ENCODE measurements at places on chromosomes 13 and 19.
A peak's percentile ranks its signal among the peaks of the same experiment; 100 is the strongest.

DNA sequence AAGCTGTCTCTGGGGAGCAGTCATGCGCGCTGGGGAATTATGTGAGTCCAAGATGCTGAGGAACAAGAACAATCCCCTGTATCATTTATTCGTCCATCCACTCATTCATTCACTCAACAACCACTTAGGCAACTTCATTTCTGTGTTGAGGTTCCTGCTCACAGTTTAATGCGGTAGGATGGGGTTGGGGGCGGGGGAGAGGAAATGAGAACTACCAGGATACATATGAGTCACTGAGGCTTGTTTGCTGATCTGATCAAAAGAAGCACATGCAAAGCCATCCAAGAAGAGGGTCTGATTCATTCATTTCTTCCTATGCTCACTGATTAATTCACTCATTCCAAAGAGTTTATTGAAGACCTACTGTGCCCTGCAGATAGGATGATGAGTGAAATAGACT, 20.9 kb downstream of the ZNF536 start:
- no peak for DNase-seq

GRCh38 chr13:50512474-50513299, 330.8 kb downstream of the DLEU7 start:
- peak; percentile 38 for DNase-seq

DNA sequence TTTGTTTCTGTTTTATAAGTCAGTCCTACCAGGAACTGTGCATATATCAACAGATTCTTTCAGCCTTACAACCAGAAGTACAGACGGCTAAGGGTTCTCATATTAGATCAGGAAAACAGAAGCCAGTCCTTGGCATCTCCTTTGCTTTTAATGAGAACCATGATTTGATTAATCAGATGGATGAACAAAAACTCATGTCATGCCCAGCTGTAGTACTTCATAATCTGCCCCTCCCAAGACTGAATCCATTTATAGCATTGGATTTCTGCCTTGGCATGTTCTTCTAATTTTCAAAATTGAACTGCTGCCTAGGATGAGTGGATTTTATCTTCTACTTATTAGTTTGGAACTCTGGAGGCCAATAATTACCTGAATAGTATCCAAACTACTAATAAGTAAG, 617.2 kb downstream of the SLITRK5 start:
- DNase-seq, result no peak

DNA sequence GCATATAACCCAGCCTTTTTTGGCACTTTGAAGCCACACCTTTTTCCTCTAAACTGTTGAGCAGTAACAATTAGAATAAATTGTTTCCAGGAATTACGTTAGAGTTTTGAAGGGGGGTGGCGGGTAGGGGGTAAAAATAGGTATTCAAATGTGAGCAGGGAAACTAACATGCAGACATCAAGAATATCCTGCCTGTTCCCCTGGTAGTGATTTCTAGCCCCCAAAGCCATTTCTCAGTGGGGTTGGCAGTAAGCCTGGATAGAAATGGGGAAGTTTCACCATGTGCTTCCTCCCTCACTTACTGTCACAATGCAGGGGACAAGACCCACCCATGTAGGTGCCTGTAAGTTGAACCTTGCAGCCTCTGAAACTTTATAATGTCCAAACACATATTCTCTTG, 3.8 kb downstream of the DOCK9 start:
- DNase-seq, result no peak

GRCh38 chr13:50715402-50716146, 127.9 kb downstream of the DLEU7 start:
- DNase-seq, result no peak

GRCh38 chr13:27359199-27359821, 65.1 kb upstream of the GTF3A start:
- peak; percentile 38 for DNase-seq

DNA sequence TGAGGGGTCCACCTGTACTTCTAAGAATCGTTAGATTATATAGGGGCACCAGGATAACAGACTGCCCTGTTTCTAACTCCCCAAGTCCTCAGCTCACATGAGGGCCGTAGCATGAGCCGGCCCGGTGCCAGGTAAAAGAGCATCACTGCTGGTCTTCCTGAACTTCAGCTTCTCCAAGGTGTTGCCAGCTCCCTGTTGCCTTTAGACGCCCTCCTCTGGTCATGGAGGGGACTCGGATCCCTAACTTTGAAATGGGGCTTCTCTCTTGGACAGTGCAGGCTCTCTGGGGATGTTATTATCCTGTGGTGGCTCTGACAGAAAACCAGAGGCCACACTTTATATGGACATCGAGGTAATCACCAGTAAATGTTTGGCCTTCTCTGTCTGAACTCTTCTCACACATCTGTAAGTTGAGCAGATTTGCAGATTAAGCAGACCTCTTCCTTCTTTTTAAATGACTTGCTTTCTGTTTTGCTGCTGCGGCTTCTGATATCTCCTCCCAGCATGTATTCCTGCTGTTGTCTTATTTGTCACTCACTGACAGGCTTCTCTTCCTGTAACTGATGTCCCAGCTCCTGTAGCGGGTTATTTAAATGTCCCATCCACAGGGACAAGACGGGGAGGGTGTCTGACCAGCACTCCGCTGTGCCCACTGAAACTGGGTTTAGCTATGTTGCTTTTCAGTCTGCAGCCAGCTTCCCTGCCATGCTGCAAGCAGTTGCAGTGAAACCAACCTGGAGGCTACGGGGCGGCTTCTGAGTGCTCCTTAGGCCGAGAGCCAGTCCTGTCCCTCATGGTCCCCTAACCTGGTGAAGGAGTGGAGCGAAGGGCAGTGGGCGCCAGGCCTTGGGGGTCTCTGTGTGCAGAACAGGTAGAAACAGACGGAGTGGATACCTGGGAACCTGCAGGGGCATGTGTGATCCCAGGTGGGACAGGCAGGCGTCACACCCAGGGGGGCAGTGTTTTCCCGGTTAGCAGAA, 39.2 kb downstream of the TSSK6 start:
- no peak for DNase-seq

All from activated T-helper 1 cell treated with anti-CD3 and anti-CD28 coated beads, Interleukin-12 subunit alpha, Interleukin-12 subunit beta, Interleukin-2, Interleukin-4 antibody, amounts not matched to agents 30 ng/mL and 10 ng/mL and 1 ng/mL, durations not matched to agents 14 hours and 24 hours and 36 hours (primary cell).